ENCODE measurements at places on chromosomes 4 and X.

- DNase-seq: no peak
Observed at GRCh38 chr4:78207541-78207940, 150.4 kb downstream of the FRAS1 start.

DNA sequence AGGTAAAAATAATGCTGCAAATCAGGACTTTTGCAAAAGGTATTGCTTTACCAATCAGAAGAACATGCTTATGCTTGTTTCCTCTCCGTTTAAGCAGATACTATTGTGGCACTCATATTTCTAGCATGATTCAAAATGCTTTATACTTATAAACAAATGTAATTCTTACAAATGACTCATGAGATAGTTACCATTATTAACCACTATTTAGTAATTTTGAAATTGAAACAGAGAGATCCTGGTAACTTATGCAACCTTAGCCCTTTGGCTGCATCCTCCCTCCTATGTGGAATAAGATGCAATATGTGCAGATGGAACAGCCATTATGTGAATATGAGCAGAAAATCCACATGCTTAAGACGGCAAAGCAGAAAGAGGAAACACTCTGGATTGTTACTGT, 164.7 kb downstream of the PCDH18 start:
- no peak for DNase-seq

- no peak for DNase-seq
Observed at GRCh38 chr4:154858166-154858565, 77.1 kb downstream of the RBM46 start.

- DNase-seq: no peak
Observed at GRCh38 chr4:15836362-15836761, 58.2 kb downstream of the CD38 start.

- DNase-seq: no peak
Observed at GRCh38 chrX:39012621-39013111, 211.4 kb downstream of the MID1IP1 start.

DNA sequence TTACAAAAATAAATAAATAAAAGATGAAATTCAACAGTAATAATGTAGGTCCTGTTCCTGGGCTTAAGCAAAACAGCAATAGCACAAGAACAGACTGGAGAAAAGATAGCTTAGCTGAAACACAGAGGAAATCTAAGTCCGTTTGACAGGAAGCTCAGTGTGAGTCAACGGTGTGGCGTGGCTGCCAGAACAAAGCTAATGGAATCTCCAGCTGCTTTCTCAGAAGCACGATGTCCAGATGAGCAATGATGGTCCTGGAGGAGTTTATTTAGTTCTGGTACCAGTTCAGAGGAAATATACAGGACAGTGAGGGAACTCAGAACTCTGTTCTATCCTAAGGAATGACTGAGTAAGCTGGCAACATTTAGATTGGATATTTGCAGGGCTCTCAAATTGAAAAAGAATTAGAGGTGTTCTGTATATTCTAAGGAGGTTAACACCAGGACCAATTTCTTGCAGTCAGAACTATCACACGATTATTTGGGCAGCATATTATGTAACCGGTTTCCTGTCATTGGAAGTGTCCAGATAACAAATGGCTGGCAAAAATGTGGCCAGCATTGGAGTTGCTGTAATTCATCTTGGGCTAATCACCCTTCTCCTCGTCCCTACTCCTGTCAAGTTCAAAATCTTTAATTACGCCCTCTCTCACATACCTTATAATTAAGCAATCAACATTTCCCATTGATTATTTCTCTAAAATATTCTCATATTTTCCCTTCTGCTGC, 12.7 kb downstream of the GAB3 start:
- DNase-seq: no peak

- DNase-seq: no peak
Observed at GRCh38 chrX:42188730-42189129, 265.4 kb upstream of the CASK start.

- no peak for DNase-seq
Observed at GRCh38 chr4:86664959-86665358, 70.8 kb downstream of the PTPN13 start.

- DNase-seq: peak; percentile 8
Observed at GRCh38 chr4:41957634-41958033, 22.4 kb downstream of the TMEM33 start.

GRCh38 chr4:118348886-118349285, 3.9 kb downstream of the PRSS12 start:
- no peak for DNase-seq

DNA sequence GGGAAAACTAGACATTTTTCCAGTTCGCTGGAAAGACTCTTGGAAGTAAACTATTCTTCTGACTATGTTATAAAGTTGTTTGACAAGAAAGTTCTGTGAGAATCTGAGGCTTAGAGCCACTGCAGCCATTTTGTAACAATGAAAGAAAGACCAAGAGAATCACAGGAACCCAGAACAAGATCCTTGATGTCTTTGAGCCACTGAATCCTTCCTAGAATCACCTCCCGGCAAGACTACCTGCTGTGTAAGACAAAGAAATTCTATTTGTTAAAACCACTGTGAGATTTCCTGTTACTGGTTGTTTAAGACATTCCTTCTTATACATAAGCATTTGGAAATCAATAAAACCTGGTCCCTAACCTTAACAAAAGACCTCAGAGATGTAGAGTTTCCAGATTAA, 175.7 kb upstream of the RASGEF1B start:
- DNase-seq: no peak

GRCh38 chr4:107826421-107826980, 1.8 kb downstream of the SGMS2 start:
- DNase-seq: peak; percentile 29

DNA sequence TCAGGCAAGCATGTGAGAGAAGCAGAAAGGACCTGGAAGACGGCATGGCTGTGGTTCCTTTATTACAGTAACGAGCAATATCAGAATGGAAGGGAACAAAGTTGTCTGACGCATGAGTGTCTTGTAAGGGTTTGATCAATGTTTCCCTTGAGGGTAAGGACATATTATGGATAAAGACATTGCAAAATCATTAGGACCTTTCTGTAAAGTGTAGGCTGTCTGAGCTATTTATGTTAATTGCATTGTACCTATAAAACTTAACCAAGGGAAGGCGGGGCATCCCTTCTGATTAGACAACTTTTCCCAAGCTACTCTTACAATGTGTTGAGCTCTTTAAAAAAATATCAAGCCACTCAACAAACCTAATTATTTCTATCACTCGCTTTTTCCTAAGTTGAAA, 112.2 kb upstream of the JADE1 start:
- DNase-seq: no peak

- no peak for DNase-seq
Observed at GRCh38 chr4:138861135-138861534, 154.4 kb upstream of the NOCT start.

- no peak for DNase-seq
Observed at GRCh38 chr4:145481942-145482208, 222 bp downstream of the SMAD1 start.
